ENCODE measurements at places on chromosomes 6 and 20.

- peak overlapping the region; percentile 8 for H3K27ac ChIP-seq
- H3K4me1 ChIP-seq: no peaks in the 10 kb centered on the region
- no peak overlapping the region for H3K4me3 ChIP-seq
- no peak for DNase-seq
These were observed 27.1 kb downstream of the LBP start for GRCh38 chr20:38373231-38373867.

DNA sequence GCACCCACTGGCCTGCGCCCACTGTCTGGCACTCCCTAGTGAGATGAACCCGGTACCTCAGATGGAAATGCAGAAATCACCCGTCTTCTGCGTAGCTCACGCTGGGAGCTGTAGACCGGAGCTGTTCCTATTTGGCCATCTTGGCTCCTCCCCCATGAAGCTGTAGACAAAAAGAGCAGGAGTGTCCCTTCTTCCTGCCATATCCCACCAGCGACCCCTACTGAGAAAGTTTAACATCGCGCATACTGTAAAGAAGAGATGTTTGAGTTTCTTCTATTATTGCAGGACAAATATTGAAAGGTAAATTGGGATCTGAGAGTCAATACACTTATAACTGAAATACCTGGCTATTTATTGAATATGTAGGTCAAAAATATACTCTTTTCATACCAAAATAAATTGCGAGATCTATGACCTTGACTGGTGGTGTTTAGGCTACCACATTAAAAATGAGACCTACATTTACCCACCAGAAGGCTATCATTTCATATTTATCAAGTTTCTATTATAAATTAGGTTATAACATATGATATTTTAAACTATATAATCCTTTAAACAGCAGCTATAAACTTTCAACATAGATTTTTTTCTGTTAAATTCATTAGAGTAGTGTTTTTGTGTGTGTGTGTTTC lies 586.3 kb downstream of the HTR1B start:
- H3K27ac ChIP-seq: no peak overlapping the region
- no peaks in the 10 kb centered on the region for H3K4me1 ChIP-seq
- H3K27me3 ChIP-seq: no peaks in the 10 kb centered on the region
- peak overlapping the region; percentile 9 for H3K4me3 ChIP-seq
- peak; percentile 62 for DNase-seq
- H3K36me3 ChIP-seq: no peaks in the 10 kb centered on the region

- H3K27me3 ChIP-seq: no peaks in the 10 kb centered on the region
- H3K4me3 ChIP-seq: no peak overlapping the region
- H3K36me3 ChIP-seq: no peaks in the 10 kb centered on the region
- peak overlapping the region; percentile 57 for H3K27ac ChIP-seq
- DNase-seq: no peak
These were observed 331.8 kb downstream of the GJA1 start for GRCh38 chr6:121767211-121767610.

DNA sequence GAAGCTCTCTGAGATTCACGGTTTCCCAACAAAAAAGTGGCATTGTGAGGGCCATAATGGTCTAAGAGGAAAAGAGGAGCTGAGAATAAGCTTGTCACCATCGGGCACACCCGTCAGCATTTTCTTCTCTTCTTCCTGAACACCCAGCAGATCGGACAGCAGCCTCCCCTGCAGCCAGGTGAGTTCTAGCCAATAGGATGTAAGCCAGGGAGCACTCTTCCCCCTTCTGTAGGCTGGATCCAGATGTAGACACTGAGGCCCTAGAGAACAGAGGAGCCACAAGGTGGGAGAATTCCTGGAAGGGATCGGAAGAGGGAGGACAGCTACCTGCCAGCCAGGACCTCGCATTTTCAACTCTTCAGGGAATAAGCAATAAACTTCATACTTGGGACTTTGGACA lies 228.0 kb downstream of the SYNDIG1 start:
- DNase-seq: no peak
- no peaks in the 10 kb centered on the region for H3K36me3 ChIP-seq
- no peaks in the 10 kb centered on the region for H3K27me3 ChIP-seq
- no peaks in the 10 kb centered on the region for H3K4me1 ChIP-seq

DNA sequence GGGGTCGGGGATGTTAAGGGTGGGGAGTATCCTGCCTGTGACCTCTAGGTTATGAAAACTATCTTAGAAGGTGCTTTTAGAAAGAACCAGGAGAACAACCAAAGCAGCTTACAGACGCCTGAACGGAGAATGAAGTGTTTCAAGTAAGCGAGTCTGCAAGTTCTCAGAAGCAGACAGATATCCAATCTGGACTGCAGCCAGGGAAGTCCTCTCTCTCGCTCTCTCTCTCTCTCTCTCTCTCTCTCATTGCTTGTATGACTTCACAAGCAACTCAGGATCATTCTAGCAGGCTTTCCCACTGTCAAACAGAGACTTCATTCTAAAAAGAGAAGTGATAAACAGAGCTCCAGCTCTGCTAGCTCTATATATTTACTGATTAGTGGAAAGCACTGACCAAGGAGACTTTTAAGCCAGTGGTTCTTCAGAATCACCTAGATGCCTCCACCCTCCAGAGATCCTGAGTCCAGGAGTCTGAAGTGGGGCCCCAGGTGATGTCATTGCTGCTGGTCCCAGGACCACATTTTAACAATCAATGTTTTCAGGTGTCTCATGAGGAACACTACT lies 6.0 kb downstream of the TCF21 start:
- peaks cover 37% of the 10 kb centered on the region for H3K27me3 ChIP-seq
- DNase-seq: no peak
- H3K4me3 ChIP-seq: no peak overlapping the region
- no peak overlapping the region for H3K27ac ChIP-seq
- H3K4me1 ChIP-seq: peaks cover 7% of the 10 kb centered on the region

DNA sequence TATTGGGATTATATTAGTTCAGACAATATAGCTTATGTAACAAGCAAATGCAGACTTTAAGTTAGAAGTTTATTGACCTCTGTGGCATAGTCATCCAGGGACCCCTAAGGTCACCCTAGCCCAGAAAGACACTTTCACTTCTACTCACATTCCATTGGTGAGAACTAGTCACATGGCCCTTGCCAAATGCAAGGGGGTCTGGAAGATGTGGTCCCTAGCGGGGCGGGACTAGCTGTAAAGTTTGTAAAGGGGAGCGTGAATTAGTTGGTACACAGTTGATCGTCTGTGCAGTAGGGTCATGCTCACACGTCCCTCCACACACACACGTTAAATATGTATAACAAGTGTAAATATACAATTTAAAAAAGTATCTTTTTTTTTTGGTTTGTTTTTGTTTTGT lies 9.3 kb downstream of the HNF4A start:
- no peak overlapping the region for H3K27ac ChIP-seq
- H3K36me3 ChIP-seq: no peaks in the 10 kb centered on the region
- H3K27me3 ChIP-seq: no peaks in the 10 kb centered on the region

GRCh38 chr20:3071266-3071609 lies 182 bp upstream of the OXT start:
- H3K4me3 ChIP-seq: no peak overlapping the region
- no peak for DNase-seq
- H3K27ac ChIP-seq: no peak overlapping the region
- peaks cover 6% of the 10 kb centered on the region for H3K4me1 ChIP-seq
- H3K27me3 ChIP-seq: no peaks in the 10 kb centered on the region

- no peaks in the 10 kb centered on the region for H3K27me3 ChIP-seq
These were observed 54.4 kb downstream of the OTOR start for GRCh38 chr20:16802652-16802935.

- no peaks in the 10 kb centered on the region for H3K36me3 ChIP-seq
- no peak for DNase-seq
- H3K27me3 ChIP-seq: no peaks in the 10 kb centered on the region
These were observed 48.7 kb upstream of the RSPO3 start for GRCh38 chr6:127069659-127070279.

- no peaks in the 10 kb centered on the region for H3K36me3 ChIP-seq
- peak; percentile 33 for DNase-seq
- H3K27me3 ChIP-seq: no peaks in the 10 kb centered on the region
- H3K4me3 ChIP-seq: no peak overlapping the region
- peaks cover 20% of the 10 kb centered on the region for H3K4me1 ChIP-seq
These were observed 134.9 kb downstream of the GMDS start for GRCh38 chr6:2110504-2110903.

- H3K27me3 ChIP-seq: no peaks in the 10 kb centered on the region
- no peaks in the 10 kb centered on the region for H3K36me3 ChIP-seq
- no peak overlapping the region for H3K4me3 ChIP-seq
- DNase-seq: no peak
- H3K4me1 ChIP-seq: peaks cover 5% of the 10 kb centered on the region
These were observed 85.0 kb downstream of the FNDC1 start for GRCh38 chr6:159254186-159254585.

DNA sequence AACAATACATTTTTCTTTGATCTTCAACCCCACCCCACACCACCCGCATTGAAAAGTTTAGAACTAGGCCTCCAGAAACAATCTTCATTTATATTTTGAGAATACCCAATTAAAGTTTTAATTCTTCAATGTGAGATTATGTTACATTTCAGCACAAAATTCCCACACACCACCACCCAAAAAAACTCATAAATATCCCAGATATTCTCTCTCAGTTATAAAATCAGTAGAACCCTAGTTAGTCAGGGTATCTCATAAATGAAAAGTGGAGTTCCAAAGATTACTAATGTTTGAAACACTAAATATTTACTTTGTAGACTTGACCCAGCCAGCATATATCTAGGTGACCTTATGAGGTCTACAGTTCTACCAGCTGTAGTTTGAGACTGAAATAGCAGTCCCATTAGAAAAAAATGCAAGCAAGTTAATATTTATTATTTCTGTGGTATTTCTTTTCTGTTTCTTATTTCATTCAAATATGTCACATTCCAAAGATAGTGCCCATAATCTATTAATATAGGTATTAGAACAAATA lies 371.0 kb downstream of the TENT5A start:
- H3K27me3 ChIP-seq: no peaks in the 10 kb centered on the region
- H3K4me1 ChIP-seq: no peaks in the 10 kb centered on the region
- H3K36me3 ChIP-seq: no peaks in the 10 kb centered on the region
- H3K4me3 ChIP-seq: no peak overlapping the region
- no peak overlapping the region for H3K27ac ChIP-seq

DNA sequence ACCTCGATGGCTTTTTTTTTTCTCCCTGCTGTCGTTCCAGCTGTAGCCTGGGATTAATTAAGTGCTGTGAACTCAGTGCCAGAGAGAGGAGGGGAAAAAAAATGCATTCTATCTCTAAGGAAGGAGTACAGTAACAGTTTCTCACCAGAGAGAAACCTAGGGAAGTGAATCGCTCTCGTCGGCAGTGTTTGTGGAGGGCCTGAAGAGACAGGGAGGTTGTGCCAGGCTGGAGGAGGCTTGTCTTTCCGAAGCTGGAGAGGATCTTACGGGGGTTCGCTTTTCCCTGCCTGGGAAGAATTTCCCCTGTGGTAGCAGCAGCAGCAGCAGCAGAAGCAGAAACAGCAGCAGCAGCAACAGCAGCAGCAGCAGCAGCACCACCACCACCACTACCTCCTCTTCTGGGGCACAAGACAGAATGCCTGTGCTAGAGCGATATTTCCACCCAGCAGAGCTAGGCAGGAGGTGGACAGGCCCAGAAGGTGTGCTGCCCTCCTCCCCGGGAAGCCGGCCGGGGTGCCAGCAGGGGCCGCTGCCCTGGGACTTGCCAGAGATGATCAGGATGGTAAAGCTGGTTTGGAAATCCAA lies 186.5 kb downstream of the PDE7B start:
- peak overlapping the region; percentile 32 for H3K4me3 ChIP-seq
- DNase-seq: no peak

GRCh38 chr6:18328070-18328469 lies 59.1 kb upstream of the RNF144B start:
- H3K27ac ChIP-seq: peak overlapping the region; percentile 54
- no peaks in the 10 kb centered on the region for H3K27me3 ChIP-seq
- H3K4me1 ChIP-seq: no peaks in the 10 kb centered on the region

DNA sequence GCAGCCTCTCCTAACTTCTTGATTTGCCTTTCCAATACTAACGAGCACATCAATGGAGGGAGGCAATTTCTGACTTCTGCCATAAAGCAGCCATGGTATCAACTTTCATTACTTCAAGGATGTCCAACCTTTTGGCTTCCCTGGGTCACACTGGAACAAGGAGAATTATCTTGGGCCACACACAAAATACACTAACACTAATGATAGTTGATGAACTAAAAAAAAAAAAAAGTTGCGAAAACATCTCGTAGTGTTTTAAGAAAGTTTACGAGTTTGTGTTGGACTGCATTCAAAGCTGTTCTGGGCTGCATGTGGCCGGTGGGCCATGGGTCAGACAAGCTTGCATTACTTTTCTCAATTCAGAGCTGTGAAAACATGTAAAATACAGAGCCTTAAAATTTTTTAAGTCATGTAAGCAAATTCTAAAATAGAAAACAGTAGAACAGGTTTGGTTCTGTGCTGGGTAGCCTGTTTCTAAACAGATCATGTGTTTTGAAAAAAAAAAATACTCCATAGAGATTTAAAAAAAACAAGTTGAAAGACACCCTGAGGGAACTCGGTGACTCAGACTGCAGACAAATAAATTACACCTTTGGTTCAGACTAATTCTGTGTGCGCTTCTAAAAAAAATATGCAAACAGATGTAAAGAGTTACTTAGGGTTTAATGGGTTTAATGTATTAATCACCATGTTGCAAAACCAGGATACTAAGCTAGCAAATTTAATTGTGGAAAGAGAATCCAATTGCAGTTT lies 43.6 kb upstream of the SLC22A23 start:
- H3K4me3 ChIP-seq: no peak overlapping the region
- no peak for DNase-seq
- H3K27ac ChIP-seq: no peak overlapping the region
- no peaks in the 10 kb centered on the region for H3K36me3 ChIP-seq
- no peaks in the 10 kb centered on the region for H3K27me3 ChIP-seq

GRCh38 chr20:59314997-59315396 lies 14.6 kb downstream of the EDN3 start:
- no peak overlapping the region for H3K4me3 ChIP-seq
- no peaks in the 10 kb centered on the region for H3K27me3 ChIP-seq
- H3K36me3 ChIP-seq: no peaks in the 10 kb centered on the region
- H3K27ac ChIP-seq: no peak overlapping the region
- no peaks in the 10 kb centered on the region for H3K4me1 ChIP-seq

DNA sequence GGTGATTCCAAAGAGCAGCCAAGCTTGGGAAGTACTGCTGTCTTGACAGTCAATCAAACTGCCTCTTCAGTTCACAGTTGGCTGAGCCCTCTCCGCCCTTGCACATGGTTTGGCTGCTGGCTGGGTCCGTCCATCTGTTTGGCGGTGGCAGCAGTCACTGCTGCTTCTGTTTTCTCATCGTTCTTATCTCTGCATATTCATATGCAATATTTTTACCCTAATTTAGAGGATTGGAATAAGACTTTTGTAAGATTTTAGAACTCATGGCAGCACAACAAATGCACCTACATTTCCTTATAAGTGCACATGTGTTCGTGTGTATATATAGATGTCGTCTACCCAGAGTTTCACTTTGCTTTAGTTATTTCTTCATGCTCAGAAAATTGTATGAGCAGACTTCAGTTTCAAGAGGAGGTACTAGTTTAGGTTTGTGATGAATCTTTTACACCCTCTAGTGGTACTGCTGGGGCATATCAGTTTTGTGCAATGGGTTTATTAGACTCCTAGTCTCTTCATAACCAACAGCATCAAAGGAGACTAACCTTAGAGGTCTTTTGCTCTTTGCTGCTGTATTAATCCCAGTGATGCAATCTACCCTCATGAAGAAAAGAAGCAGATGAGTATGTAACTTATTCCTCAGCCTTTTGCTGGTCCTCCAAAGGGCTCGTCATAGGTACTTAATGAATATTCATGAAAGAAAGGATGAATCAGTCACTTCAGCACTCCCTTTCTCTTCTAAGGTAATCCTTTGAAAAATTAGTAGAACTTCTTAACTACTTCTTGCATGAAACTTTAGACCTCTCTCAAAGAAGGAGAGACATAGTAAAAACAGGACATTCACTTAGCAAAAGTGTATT lies 44.3 kb downstream of the KHDC1L start:
- H3K27me3 ChIP-seq: no peaks in the 10 kb centered on the region
- no peaks in the 10 kb centered on the region for H3K36me3 ChIP-seq
- no peak overlapping the region for H3K27ac ChIP-seq
- peak overlapping the region; percentile 51 for H3K4me3 ChIP-seq
- no peaks in the 10 kb centered on the region for H3K4me1 ChIP-seq
- no peak for DNase-seq
